ENCODE measurements at places on chromosomes 2 and 18.

DNA sequence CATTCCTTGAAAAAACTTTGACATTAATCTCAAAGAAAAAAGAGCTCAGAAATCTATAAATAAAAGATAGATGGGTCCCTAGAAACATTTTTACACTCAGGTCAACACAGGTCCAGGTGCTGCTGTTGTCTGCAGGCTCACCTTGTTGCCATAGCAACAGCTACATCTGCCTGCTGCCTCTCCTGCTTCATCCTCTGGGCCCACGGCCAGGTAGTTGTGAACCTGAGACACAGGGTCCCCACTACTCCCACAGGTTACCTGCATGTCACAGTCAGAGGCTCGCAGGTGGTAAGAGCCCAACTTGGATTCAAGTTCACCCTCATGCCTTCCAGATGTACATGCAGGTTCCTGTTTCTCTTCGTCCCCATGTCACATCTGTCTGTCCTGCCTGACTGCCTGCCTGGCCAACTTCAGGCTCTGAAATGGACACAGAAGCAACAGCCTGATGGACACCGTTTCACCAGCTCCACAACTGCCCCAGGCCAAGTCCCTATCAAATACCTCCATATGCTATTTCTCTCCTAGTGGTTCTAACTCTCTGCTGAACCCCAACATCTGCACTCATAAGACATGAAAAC, 88.3 kb upstream of the SALL3 start:
- DNase-seq: no peak

DNA sequence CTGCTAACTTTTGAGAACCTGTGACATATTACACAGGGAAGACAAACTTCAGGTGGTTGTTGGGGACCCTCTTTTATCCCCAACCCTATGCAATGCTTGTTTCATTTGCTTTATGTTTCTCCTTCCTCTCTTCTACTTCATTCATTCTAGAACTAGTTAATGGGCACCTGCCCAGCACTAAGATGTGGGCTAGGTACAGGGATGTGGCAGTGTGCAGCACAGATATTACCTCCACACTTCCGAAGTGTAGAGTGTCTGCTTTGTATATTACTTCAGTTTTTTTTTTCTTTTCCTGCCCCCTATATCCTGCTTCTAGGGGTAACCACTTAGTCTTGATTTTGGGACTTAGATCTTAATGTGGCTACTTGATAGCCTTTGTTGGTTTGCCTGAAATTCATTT, 35.1 kb downstream of the CD28 start:
- DNase-seq: no peak

DNA sequence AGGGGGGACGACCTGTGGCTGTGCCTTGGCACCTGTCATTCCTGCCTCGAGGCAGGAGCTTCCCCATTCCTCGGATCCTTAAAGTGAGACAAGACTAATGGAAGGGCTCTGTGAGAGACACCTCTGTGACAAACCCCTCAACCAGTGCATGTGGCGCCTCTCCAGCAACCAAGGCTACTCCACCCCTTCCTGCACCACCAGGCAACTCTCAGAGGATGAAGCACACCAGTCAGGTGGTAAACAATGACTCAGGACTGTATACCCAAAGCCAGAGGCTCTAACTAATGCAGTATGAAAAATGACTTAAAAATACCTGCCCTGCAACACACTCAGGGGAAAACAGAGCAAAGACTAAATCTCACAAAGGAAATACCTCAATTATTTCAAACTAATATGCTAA, 136.9 kb downstream of the UXS1 start:
- DNase-seq: no peak

- DNase-seq: no peak
Observed at GRCh38 chr18:1917569-1917968, 653.7 kb downstream of the METTL4 start.

GRCh38 chr2:128380061-128380889, 61.6 kb upstream of the HS6ST1 start:
- DNase-seq: peak; percentile 30

GRCh38 chr2:201830666-201831065, 24.3 kb downstream of the CDK15 start:
- DNase-seq: no peak

DNA sequence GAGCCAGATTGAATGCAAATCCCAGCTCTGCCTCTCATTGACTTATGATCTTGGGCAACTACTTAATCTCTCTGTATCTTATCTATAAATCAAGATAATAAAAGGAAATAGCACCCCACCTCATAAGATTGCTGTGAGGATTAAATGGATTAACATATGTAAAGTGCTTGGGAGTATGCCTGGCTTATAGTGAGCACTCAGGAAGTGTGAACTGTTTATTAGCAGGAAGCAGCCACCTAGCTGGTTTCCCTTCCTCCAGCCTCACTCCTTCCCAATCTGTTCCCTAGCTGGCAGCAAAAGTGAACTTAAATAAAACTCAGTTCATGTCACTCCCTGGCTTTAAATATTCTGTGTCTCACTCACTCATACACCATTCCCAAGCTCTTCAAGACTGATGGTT, 526.6 kb upstream of the PKDCC start:
- no peak for DNase-seq

DNA sequence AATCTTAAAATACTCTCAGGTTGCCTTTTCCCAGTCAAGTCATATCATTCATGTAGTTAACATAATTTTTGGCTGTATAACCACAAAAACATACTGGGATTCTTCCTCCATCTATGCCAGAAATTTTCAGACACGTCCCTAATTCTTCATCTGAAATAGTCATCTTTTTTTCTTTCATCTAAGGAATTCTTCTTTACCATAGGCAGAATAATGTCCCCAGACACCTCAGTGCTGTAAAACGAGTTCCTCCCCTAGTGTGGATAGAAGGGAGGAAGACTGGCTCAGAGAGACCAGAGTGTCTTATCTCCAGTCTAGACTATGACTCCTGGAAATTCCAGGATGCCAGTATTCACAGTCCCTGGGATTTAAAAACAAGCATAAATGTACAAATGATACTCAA, 127.8 kb downstream of the MREG start:
- DNase-seq: no peak

- DNase-seq: no peak
Observed at GRCh38 chr2:1714291-1715064, 29.8 kb downstream of the PXDN start.

DNA sequence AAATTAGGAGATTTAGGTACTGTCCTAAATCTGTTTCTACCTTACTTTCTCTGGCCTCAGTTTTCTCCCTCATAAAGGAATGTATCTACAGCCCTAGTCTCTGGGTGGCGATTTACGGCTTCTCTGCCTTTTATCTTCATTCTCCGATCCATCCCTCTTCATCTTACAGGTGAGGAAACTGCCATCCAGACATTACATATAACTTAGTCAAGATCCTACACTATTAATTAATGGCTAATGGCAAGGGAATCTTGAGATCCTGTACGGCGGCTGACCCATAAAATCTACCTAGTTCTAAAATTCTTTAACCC, 386 bp upstream of the YIPF4 start:
- DNase-seq: no peak

DNA sequence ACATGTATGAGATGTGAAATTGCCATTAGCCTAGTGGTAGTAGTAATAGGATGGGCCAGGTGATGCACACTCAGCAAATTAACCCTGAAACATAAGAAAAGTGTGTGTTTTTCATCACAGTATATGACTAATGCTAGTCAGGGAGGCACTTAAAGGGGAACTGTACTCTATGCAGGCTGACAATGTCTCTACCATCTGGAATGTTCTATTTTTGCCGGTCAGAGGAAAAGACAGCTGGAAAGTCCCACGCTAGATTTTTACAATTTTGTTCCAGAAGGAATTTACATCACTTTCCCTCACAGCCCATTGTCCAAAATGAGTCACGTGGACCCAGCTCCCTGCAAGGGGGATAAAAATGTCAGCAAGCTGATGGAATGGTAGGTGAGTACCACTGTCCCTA, 746.3 kb upstream of the CHAC2 start:
- no peak for DNase-seq

All from RWPE2 (cell line).